ENCODE measurements at places on chromosomes 12 and 14. TPM values are rescaled to one million over a fixed set of nuclear protein-coding genes. Genes with fewer than 3 reads are reported as not detected.

DNA sequence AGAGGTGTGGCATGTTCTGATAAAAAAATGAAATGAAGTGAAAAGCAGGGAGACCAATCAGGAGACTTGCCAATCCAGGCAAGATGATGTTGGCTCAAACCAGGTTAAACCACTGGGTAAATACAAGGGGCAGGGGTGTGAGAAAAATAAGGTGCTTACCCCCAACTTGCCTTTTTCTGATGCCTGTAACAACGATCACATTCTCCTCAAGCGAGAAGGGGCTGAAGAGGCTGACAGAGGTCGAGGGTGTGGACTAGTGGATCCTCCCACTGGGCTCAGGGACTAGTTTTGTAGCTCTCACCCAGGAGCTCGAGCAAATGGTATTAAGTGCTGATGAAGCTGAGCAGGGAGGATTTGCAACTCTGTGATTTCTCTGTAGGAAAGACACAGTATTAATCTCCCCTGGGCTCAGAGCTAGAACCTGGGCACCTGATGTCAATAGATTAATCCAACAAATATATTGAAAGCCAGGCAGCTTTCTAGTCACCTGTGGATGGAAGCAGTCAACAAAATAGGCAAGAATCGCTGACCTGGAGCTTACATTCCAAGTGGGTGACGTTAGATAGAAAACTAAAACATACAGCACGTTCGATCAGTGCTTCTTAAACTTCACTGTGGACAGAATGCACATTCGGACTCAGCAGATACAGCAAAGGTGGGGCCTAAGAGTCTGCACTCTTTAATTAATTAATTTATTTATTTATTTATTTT lies 15.2 kb upstream of the EAPP start:
- DNase-seq, result peak; percentile 19

GRCh38 chr12:49228653-49229052 lies 36.2 kb upstream of the TUBA1C start:
- no peak for DNase-seq

- peak; percentile 38 for DNase-seq
Measured at GRCh38 chr12:2893007-2893406, 2.3 kb downstream of the TULP3 start.

DNA sequence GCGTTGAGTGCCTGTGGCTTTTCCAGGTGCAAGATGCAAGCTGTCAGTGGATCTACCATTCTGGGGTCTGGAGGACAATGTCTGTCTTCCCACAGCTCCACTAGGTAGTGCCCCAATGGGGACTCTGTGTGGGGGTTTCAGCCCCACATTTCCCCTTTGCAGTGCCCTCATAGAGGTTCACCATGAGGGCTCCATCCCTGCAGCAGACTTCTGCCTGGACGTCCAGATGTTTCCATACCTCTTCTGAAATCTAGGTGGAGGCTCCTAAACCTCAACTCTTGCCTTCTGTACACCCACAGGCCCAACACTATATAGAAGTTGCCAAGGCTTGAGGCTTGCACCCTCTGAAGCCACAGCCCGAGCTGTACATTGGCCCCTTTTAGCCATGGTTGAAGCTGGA lies 52.9 kb downstream of the PRKCH start:
- no peak for DNase-seq

DNA sequence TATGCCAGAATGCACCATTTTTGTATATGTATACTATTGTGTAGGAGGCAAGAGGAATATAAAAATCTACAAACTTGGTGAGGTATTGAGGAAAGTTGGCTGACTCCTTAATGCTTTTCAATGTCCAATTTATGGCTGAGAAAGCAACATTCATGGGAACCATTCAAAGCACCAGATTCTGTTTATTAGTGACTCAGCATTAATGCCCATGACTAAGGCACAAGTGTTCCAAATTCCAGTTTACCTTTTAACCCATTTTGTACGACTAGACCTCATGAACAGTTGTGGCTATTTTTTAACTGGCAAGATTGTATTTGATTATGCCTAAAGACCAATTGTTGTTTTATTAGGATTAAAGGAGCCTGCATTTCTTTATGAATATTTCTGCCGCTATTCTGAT lies 375.4 kb upstream of the ATP2B1 start:
- no peak for DNase-seq

DNA sequence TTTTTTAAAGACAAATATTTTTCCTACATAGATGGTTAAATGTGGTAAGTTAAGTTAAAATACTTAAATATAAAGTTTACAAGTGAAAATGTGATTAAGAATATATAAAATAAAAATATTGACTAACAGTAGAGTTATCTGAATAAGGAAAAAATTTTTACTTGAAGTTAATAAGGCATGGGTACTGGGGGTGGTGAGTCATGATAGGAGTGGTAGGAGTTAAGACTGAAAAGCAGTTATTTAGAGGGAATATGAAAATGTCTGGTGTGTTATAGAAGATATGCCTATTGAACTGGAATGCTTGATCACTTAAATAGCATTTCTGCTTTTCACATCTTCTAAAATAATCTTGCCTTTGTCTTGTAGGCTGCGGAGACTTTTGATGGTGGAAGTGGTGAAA lies 68.7 kb downstream of the CCDC91 start:
- no peak for DNase-seq

DNA sequence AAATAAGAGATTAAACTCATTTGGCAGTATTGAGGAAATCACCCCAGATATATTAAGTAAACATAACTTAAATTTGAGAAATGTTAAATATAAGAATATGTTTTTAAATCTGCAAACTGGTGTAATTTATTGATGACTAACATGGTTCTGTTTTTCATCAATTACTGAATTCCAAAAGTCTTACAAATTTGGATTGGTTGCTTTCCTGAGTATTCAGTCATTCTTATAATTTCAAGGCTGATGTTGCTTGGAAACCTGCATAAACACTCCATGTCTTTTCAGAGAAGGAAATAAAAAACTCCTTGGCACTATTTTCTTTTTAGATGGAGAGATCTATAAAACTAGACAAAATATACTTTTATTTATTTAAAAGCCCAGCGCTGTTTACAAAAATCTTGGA lies 71.7 kb downstream of the NOVA1 start:
- no peak for DNase-seq

OGFOD2 gene
- total RNA-seq, result 15.1 TPM

Measured in tibial nerve (tissue), 4 donors.